ENCODE measurements at places on chromosomes 4 and X.

- peaks cover 34% of the 10 kb centered on the region for H3K4me1 ChIP-seq
- H3K36me3 ChIP-seq = no peaks in the 10 kb centered on the region
- H3K27ac ChIP-seq = peak overlapping the region; percentile 33
- no peak overlapping the region for H3K4me3 ChIP-seq
- no peaks in the 10 kb centered on the region for H3K27me3 ChIP-seq
- no peak for DNase-seq
Observed at GRCh38 chr4:184810720-184811119, 15.0 kb downstream of the ACSL1 start.

GRCh38 chr4:169689681-169690080 is 68.1 kb downstream of the HPF1 start:
- no peak overlapping the region for H3K27ac ChIP-seq
- H3K27me3 ChIP-seq = no peaks in the 10 kb centered on the region
- no peak overlapping the region for H3K4me3 ChIP-seq
- H3K36me3 ChIP-seq = peaks cover 13% of the 10 kb centered on the region
- DNase-seq = no peak
- H3K4me1 ChIP-seq = no peaks in the 10 kb centered on the region

GRCh38 chr4:158129694-158130093 is 43.1 kb downstream of the GASK1B start:
- H3K4me1 ChIP-seq = no peaks in the 10 kb centered on the region
- no peak overlapping the region for H3K27ac ChIP-seq
- H3K27me3 ChIP-seq = peaks cover 9% of the 10 kb centered on the region
- no peak overlapping the region for H3K4me3 ChIP-seq
- no peak for DNase-seq
- no peaks in the 10 kb centered on the region for H3K36me3 ChIP-seq

GRCh38 chr4:117428536-117428935 is 343.2 kb upstream of the TRAM1L1 start:
- no peaks in the 10 kb centered on the region for H3K36me3 ChIP-seq
- DNase-seq = no peak
- H3K27me3 ChIP-seq = no peaks in the 10 kb centered on the region
- no peaks in the 10 kb centered on the region for H3K4me1 ChIP-seq
- no peak overlapping the region for H3K27ac ChIP-seq

GRCh38 chrX:31092970-31093638 is 21.3 kb upstream of the FTHL17 start:
- no peak for DNase-seq
- no peaks in the 10 kb centered on the region for H3K4me1 ChIP-seq
- no peak overlapping the region for H3K27ac ChIP-seq
- peaks cover 4% of the 10 kb centered on the region for H3K36me3 ChIP-seq
- H3K4me3 ChIP-seq = no peak overlapping the region
- H3K27me3 ChIP-seq = peaks cover 8% of the 10 kb centered on the region

DNA sequence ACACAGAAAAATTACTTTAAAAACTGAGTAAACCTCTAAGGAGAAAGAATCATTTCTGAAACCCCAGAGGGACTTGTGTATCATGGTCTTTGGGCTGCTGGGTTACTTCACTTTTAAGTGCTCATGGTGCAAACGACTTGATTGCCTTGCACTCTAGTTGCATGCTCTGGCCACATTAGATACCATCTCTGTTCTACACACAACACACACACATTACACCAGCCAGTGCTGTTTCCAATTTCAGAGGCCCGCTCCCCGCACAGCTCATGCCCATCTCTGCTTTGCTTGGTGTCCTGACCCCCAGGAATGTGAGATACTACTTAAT is 2.1 kb downstream of the PPP3CA start:
- DNase-seq = no peak
- no peaks in the 10 kb centered on the region for H3K36me3 ChIP-seq
- H3K4me3 ChIP-seq = peak overlapping the region; percentile 98
- H3K27ac ChIP-seq = peak overlapping the region; percentile 94
- H3K27me3 ChIP-seq = no peaks in the 10 kb centered on the region

GRCh38 chr4:111778543-111778942 is 366.7 kb upstream of the FAM241A start:
- H3K4me3 ChIP-seq = no peak overlapping the region
- H3K27ac ChIP-seq = no peak overlapping the region
- DNase-seq = no peak

DNA sequence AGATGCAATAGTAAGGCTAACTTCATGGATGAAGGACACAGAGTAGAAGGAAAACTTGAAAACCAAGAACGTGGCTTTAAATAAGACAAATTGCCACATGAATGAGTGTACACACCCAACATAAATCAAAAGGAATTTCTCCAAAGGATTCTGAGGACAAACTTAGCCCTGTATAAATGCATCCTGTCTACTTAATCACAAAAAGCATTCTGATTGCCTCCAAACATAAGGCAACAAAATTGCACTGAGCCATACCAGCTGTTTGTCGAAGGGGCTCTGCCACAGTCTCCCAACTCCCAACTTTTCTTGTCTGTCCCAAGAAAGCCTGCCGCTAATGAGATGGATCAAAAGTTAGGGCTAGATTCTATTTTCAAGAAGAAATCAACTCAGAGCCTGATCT is 194.3 kb downstream of the SOWAHB start:
- no peak for DNase-seq
- no peak overlapping the region for H3K4me3 ChIP-seq
- H3K36me3 ChIP-seq = no peaks in the 10 kb centered on the region
- H3K27ac ChIP-seq = no peak overlapping the region
- no peaks in the 10 kb centered on the region for H3K4me1 ChIP-seq

DNA sequence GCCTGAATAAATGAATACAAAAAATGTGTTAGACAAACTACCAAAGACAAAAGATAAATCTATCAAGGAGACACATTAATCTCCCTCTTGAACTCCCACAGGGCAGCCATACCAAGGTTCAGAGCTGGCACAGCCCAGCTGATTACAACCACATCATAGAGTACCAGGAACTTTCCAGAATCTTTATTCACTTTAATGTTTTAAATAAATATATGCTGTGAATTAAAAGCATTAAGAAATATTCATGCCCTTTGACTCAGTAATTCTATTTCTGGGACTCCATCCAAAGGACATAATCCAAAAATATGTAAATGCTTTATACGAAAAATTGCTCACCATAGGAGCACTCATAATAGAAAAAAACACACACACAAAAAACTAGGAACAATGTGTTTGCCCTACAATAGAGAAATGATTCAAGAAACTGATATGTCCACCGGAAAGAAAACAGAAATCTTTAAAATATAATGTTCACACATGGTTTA is 126.0 kb downstream of the LDB2 start:
- peaks cover 4% of the 10 kb centered on the region for H3K27me3 ChIP-seq
- H3K4me3 ChIP-seq = no peak overlapping the region
- no peak for DNase-seq
- no peaks in the 10 kb centered on the region for H3K4me1 ChIP-seq
- no peak overlapping the region for H3K27ac ChIP-seq

DNA sequence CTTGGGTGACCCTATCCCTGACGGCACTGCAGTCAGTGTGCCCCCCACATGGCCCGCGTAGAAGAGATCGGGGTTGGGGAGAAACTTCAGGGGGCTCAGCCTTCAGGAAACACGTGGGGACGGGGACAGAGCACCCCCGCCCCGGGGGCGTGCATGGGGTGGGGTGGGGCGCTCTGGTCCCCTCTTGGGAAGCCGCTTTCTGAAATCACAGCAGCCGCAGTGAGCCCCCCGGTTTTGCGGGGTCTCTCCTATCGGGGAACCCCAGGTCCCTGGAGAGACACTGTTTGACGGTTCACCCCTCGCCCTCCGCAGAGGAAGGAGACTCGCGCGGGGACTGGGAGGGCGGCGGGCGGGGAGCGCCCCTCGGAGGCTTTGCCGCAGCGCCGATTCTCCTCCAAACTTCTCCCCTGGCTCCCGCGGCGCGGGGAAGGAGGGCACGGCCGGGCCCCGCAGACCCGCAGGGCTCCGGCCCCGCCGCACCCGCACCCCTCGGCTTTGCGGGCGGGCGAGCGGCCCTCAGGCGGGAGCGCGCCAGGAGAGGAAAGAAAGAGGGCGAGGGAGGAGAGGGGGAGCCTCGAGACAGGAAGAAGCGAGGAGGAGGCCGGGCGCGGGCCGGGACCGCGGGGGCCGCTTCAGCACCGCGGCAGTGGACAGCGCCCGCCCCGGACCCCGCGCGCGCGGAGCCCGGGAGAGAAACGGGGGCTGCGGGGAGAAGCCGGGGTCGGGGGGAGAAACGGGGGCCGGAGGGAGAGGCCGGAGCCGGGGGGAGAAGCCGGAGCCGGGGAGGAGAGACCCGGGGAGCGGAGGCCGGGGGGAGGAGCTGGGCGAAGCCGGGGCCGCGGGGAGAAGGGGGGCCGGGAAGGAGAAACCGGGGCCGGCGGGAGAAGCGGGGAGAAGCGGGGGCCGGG is 612 bp downstream of the CPLX1 start:
- H3K36me3 ChIP-seq = no peaks in the 10 kb centered on the region
- H3K27me3 ChIP-seq = peaks cover 67% of the 10 kb centered on the region
- H3K4me1 ChIP-seq = peaks cover 6% of the 10 kb centered on the region
- DNase-seq = peak; percentile 20
- peak overlapping the region; percentile 64 for H3K4me3 ChIP-seq

DNA sequence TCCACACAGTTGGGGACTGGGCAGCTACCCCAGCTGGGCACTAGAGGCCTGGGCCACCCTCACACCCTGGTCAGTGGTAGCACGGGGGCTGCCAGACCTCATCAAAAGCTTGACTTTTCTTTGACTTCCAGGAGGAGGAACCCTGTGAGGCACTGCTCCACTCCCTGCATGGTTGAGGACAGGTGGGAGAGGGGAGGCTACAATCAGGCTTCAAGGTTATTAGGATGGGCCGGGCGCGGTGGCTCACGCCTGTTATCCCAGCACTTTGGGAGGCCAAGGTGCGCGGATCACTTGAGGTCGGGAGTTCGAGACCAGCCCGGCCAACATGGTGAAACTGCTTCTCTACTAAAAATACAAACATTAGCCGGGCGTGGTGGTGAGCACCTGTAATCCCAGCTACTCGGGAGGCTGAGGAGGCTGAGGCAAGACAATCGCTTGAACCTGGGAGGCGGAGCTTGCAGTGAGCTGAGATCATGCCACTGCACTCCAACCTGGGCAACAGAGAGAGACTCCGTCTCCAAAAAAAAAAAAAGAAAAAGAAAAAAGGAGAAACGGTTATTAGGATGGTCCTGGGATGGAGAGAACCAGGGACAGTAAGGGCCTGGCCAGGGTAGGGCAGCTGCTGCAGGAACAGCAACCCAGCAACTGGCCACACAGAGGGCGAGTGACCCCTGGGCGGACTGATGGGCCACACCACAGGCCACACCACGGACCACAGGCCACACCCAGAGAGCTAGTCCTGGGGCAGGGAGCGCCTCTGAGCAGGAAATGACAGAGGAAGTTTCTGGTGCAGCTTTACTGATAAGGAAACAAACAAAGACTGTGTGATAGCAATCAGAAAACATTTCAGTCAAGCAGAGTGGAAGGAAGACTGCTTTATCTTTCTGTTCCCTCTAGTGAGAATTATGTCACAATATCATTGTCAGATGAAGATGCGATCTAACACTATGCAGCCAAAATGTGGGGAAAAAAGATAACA is 20.5 kb upstream of the OPN1LW start:
- H3K36me3 ChIP-seq = no peaks in the 10 kb centered on the region
- H3K27ac ChIP-seq = peak overlapping the region; percentile 49
- DNase-seq = no peak

DNA sequence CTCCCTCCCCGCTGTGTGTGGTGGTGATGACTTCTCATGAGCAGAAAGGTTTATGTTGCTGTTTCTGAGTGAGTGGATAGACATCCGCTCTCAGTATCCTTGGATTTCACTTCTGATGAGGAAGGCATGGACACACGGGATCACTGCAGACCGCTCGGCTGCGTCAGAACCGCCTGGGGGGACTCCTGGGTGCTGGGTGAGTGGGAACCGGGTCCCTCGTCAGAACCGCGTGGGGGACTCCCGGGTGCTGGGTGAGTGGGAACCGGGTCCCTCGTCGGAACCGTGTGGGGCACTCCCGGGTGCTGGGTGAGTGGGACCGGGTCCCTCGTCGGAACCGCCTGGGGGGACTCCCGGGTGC is 9.0 kb downstream of the CTBP1 start:
- peaks cover 39% of the 10 kb centered on the region for H3K4me1 ChIP-seq
- no peak for DNase-seq
- no peaks in the 10 kb centered on the region for H3K36me3 ChIP-seq
- no peak overlapping the region for H3K4me3 ChIP-seq
- H3K27ac ChIP-seq = no peak overlapping the region

DNA sequence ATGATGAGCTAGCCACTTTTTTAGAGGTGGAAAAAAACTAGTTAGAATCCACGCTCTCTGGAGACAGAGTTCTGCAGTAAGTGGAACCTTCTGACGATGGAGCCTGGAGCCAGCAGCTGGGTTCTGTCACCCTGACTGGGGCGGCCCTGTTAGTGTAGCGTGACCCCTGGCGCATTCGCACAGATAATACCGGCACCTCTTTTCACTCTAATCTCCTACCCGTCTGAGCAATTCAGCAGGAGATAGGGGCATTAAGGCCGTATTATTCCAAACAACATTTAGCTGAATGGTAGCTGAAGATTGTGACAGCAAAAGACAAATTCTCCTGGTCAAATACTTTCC is 292.6 kb downstream of the FBXO8 start:
- H3K27ac ChIP-seq = no peak overlapping the region
- no peak for DNase-seq
- no peaks in the 10 kb centered on the region for H3K4me1 ChIP-seq
- no peaks in the 10 kb centered on the region for H3K27me3 ChIP-seq
- H3K36me3 ChIP-seq = no peaks in the 10 kb centered on the region

DNA sequence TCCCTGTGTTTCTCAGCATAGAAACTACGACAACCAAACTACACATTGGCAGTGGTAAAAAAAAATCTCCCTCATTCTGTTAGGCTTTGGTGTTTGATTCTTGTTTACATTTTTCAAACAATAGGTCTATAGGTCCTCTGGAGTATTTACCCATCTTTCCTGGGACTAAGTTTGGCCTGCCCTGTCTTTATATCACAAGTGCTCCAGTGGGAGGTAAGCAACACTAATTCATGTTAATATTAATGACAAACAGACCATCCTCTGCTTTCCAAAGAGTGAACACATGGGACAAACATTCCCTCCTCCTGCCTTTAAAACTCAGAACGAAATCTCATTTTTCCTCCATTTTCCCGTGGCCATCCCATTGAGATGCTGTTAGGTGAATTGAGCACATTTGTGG is 514.1 kb upstream of the INTU start:
- no peak overlapping the region for H3K27ac ChIP-seq
- H3K27me3 ChIP-seq = no peaks in the 10 kb centered on the region
- H3K4me3 ChIP-seq = no peak overlapping the region
- H3K36me3 ChIP-seq = no peaks in the 10 kb centered on the region
- H3K4me1 ChIP-seq = no peaks in the 10 kb centered on the region
- DNase-seq = no peak

DNA sequence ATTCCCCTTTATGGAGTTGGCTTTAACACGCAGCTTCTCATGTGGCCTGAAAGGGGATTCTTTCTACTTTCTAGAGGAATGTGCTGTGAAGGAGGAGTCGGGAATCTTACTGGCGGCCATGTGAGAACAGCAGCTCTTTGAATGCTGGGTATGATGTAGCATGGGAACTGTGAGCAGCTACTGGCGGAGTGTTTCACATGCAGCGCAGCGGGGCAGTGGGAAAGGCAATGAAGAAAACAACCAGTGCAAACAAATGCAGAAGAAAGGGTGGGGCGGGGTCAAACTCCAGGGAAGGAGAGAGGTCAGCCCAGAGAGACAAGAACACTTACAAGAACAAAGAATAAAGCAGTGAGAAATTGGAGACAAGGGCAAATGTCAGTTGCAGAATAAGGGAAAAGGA is 363.8 kb upstream of the FTHL17 start:
- no peak overlapping the region for H3K4me3 ChIP-seq
- DNase-seq = no peak
